Activated CD4-positive, alpha-beta memory T cell treated with anti-CD3 and anti-CD28 coated beads for 36 hours (primary cell): ENCODE measurements at places on chromosomes 5 and 9.

DNA sequence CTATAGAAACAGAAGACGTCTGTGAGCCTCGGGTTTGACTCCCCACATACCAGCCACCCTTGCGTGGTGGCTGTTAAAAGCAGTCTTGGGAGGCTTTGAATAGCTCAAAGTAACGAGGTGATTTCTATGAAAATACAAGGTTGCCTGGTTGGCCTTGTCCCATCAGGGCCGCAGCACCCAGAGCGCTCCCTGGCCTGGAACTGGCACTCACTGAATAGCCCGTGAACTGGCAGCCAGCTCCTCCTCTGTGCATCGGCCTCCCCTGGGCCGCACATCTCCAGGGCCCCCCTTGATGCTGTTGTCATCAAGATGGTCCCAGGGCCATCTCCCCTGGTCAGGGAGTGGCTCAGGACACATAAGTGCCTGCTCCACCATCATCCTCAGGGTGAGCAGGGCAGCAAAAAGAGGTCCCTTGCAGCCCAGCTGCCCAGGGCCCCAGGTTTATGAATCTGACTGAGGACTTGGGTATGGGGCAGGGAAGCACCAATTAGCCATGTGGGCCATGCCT is 144.6 kb upstream of the PPP1R26 start:
- no peak overlapping the region for H3K27ac ChIP-seq
- H3K4me1 ChIP-seq = no peaks in the 10 kb centered on the region
- H3K4me3 ChIP-seq = no peak overlapping the region
- DNase-seq = no peak
- H3K36me3 ChIP-seq = no peaks in the 10 kb centered on the region
- H3K27me3 ChIP-seq = peaks cover 5% of the 10 kb centered on the region

DNA sequence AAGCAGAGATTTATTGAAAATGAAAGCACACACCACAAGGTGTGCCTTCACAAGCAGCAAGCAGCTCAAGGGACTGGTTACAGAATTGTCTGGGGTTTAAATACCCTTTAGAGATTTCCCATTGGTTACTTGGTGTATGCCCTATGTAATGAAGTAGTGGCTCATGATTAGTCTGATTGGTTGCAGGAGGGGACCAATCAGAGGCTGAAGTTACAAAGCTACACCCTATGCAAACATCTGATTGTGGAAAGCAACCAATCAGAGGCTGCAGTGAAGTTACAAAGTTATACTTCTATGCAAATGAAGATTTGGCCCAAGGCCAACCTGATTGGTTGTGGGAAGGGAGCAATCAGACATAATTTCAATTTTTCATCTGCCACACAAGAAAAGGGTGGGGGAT is 119.9 kb downstream of the C9orf152 start:
- no peak overlapping the region for H3K4me3 ChIP-seq
- no peaks in the 10 kb centered on the region for H3K27me3 ChIP-seq
- H3K36me3 ChIP-seq = no peaks in the 10 kb centered on the region
- DNase-seq = no peak
- no peak overlapping the region for H3K27ac ChIP-seq

GRCh38 chr5:44266882-44267576 is 122.2 kb downstream of the FGF10 start:
- H3K27me3 ChIP-seq = no peaks in the 10 kb centered on the region
- no peak overlapping the region for H3K4me3 ChIP-seq
- no peaks in the 10 kb centered on the region for H3K4me1 ChIP-seq
- H3K27ac ChIP-seq = no peak overlapping the region

DNA sequence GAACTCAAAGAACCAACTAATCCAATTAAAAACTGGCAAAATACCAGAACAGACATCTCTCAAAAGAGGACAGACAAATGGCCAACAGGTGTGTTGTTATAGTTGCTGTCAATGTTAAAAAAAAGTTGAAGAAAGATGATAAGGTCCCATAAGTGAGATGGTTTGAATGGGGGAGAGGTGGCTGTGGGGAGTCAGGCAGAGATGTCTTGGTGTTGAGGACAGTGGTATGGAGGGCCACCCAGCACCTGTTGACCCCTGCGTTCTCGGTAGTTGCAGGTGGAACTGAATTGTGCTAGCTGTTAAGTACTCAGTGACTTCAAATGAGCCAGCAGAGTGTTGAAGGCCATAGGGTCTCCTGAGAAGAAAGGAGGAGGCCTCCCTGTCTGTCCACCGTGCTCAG is 55.9 kb upstream of the PITX1 start:
- H3K4me1 ChIP-seq = no peaks in the 10 kb centered on the region
- peaks cover 14% of the 10 kb centered on the region for H3K27me3 ChIP-seq
- no peak overlapping the region for H3K4me3 ChIP-seq

DNA sequence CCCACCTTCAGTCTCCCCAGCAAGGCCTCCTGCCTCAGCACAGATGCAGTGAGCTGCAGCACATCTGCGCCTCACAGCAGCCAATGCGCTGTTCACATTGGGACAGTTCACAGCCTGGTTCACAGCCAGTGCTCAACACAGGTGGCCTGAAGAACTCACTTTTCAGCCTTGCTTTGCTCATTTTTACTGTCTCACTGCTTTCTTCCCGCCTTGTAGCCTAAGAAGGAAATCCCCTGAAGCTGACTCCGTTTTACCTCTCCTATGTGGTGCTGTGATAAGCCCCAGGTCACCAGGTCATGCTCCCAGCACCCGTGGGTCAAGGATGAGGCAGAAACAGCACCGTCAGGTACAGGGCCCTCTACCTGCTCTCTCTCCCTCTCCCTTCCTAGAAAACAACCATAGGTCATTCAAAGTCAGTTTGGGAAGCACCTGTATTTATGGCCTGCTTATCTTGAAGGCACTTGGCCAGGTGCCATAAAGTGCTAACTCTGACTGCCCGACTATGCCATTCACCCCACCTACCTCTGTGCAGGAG is 1.1 kb downstream of the GCNT4 start:
- H3K4me1 ChIP-seq = peaks cover 68% of the 10 kb centered on the region
- peaks cover 3% of the 10 kb centered on the region for H3K36me3 ChIP-seq
- H3K27ac ChIP-seq = peak overlapping the region; percentile 95

DNA sequence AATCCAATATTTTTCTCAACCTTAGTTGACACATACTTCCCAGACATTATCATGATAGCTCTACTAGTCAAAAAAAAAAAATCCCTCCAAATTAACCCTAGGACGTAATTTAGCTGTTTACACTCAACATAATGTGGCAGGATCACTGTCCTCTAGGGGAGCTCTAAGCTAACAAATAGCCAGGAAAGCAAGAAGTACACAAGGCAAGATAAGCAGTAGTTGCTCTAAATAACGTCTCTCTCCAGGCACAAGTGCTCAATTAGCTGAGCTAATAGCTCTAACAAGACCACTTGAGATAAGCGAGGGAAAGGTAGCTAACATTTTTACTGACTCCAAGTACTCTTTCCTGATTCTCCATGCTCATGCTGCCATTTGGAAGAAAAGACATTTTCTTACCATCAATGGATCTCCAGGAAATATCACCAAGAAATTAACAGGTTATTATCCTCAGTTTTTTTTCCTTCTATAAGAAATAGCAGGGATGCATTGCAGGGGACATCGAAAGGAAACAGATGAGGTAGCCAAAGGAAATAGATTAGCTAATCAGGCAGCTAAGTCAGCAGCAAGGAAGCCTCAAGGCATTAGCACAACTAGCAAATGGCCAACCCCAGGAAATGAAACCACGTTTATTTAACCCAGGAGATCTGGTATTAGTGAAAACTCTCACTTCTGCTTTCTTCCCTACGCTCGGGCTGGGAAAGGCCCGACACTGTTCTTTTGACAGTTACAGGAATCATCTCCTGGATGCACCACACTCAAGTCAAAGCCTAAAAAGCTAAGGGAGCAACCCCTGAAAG is 614.1 kb downstream of the PTPRD start:
- no peaks in the 10 kb centered on the region for H3K36me3 ChIP-seq
- H3K4me1 ChIP-seq = no peaks in the 10 kb centered on the region
- DNase-seq = no peak
- no peak overlapping the region for H3K4me3 ChIP-seq
- H3K27ac ChIP-seq = no peak overlapping the region
- no peaks in the 10 kb centered on the region for H3K27me3 ChIP-seq

DNA sequence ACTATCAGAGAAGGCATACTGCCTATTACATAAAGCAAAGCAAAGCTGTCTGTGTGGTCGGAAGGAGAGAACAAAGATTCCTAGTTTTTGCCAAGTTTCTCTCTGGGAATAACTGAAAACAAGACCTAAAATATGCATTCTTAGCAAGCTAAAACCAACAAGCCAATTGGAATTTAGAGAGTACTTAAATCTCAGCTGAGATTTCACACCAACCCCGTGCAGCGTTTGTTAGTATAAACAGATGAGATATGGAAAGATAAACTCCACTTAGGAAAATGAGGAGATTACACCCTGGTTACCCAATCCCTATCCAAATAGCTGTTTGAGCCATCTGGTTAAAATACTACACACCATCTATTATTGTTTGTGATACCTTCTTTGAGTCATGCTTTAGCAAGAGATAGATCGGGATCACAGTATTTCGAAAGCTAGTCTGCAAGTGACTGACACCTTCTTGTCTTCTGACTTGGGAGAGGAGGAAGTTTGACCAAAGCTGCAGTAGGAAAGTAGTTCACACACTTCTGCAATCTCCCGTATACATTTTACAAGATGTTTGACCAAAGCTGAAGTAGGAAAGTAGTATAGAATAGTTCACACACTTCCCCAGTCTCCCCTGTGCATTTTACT is 18.2 kb downstream of the FAF2 start:
- H3K27ac ChIP-seq = no peak overlapping the region
- H3K4me1 ChIP-seq = peaks cover 15% of the 10 kb centered on the region
- peaks cover 1% of the 10 kb centered on the region for H3K36me3 ChIP-seq
- no peak overlapping the region for H3K4me3 ChIP-seq
